ENCODE measurements at places on chromosomes 1 and 21.

- no peak for DNase-seq
Observed at GRCh38 chr1:53449693-53450092, 9.5 kb upstream of the DMRTB1 start.

- no peak for DNase-seq
Observed at GRCh38 chr21:39863111-39863510, 4.1 kb upstream of the PCP4 start.

- DNase-seq = no peak
Observed at GRCh38 chr1:216387782-216388181, 35.5 kb downstream of the USH2A start.

- DNase-seq = no peak
Observed at GRCh38 chr1:21200767-21201166, 24.1 kb upstream of the EIF4G3 start.

- DNase-seq = no peak
Observed at GRCh38 chr21:40540216-40540615, 306.7 kb downstream of the DSCAM start.

DNA sequence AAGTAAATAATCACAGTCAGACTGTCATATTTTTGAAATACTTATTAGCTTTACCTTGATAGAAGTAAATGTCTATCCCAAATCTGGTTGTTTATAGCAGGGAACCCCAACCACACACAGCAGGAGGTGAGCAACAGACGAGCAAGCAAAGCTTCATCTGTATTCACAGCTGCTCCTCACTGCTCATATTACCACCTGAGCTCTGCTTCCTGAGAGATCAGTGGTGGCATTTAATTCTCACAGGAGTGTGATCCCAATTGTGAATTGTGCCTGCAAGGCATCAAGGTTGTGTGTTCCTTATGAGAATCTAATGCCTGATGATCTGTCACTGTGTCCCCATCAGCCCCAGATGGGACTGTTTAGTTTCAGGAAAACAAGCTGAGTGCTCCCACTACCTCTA is 104.3 kb downstream of the GPATCH2 start:
- no peak for DNase-seq

DNA sequence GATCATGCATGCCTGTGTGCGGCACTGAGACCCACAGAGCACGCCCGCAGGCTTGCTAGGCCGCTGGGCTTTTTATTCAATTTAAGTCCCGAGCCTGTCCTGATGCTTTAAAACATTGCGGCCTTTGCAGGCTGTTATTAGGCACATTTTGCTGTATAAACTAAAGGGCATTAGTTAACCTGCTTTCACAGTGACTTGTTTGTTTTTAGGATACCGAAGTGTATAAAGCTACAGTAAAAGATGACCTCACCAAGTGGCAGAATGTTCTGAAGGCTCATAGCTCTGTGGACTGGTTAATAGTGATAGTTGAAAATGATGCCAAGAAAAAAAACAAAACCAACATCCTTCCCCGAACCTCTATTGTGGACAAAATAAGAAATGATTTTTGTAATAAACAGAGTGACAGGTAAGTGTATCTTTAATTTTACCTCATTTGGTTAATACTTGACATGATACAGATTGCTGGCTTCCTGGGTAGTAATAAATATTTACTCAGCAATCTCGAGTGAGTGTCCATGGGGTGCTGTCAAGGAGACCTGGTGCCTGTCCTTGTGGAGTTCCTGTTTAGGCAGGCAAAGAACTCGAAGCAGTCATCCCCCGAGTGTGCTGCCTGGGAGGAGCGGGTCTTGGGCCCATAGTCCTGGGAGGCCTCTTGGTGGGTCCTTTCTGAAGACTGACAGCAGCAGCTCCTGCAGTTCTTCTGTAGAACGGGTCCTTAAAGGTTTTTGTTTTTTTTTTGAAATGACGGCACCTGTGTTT is 40.1 kb downstream of the TRAPPC10 start:
- no peak for DNase-seq

- no peak for DNase-seq
Observed at GRCh38 chr1:237042892-237043576, 1.1 kb downstream of the RYR2 start.

- no peak for DNase-seq
Observed at GRCh38 chr1:174815474-174815908, 184.3 kb upstream of the CACYBP start.

- DNase-seq = no peak
Observed at GRCh38 chr1:234662148-234662547, 52.2 kb upstream of the IRF2BP2 start.
